Activated CD4-positive, alpha-beta T cell treated with anti-CD3 and anti-CD28 coated beads, Interleukin-2, amount 10 ng/mL, durations not matched to agents 24 days and 14 days (primary cell): ENCODE measurements at places on chromosomes 7 and 10. TPM values are rescaled to one million over a fixed set of nuclear protein-coding genes. Genes with fewer than 3 reads are reported as not detected.

GRCh38 chr7:155109121-155109520 is 39.0 kb downstream of the HTR5A start:
- no peak for DNase-seq

DNA sequence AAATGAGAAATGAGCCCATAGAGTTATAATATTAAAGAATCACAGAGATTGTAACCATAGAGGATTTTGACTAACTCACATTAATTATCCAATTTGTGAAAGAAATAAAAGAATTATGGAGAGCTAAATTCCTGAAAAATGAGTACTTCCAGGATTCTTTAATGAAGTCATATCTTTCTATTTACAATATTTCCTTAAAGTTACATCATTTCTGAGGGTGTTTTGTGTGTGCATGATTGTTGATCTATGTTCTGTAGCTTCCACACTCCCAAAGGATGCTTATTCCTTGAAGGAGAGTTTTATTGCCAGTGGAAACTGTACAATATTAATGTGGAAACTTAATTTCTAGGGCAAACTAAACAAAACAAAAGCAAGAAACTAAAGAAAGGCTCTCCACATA is 299.6 kb downstream of the MDFIC start:
- DNase-seq: no peak

GRCh38 chr10:17029239-17029580 is 100.4 kb downstream of the CUBN start:
- DNase-seq: no peak

OPN1SW gene
- total RNA-seq: not detected in 2 replicates

DNA sequence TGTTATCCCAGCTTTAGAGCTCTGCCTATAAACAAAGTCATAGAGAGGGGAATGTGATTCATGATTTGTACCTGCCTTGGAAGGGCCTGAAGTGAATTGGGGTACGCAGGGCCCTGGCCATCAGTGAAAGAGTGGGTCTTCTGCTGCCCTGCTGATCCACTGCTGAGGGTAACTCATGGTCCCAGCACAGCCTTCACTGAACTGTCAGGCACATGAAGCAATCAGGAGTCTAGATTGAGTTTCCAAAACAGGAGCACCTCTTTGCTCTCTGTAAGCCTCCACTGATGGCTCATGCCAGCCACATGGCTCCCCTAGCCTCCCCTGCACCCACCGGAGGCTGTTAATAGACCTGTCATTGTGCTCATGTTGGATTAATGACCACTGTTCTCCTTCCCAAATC is 217.6 kb downstream of the KCNMA1 start:
- no peak for DNase-seq

FERD3L gene
- not detected in 2 replicates for total RNA-seq

GRCh38 chr7:104951546-104951945 is 62.5 kb upstream of the KMT2E start:
- no peak for DNase-seq

GRCh38 chr7:24764972-24765744 is 7.9 kb upstream of the GSDME start:
- DNase-seq: no peak

RBM20 gene
- total RNA-seq: 0.05 TPM in 1 of 2 replicates, not detected in the other

TUBAL3 gene
- total RNA-seq: 0.14 TPM in 1 of 2 replicates, not detected in the other

GRCh38 chr10:113056441-113057021 is 106.5 kb downstream of the TCF7L2 start:
- DNase-seq: no peak

CRYGN gene
- not detected in 2 replicates for total RNA-seq
